ENCODE measurements at places on chromosomes 2 and 18. TPM values are rescaled to one million over a fixed set of nuclear protein-coding genes. Genes with fewer than 3 reads are reported as not detected.

The CHRNG gene
- not detected for total RNA-seq

The POTEE gene
- 0.14 TPM for total RNA-seq

The CNGA3 gene
- 0.67 TPM for total RNA-seq

The TGFA gene
- total RNA-seq = 8.5 TPM

The CCDC88A gene
- total RNA-seq = 236 TPM
